ENCODE measurements at places on chromosomes 5 and 9.

GRCh38 chr9:29183971-29184370 lies 1610.7 kb upstream of the C9orf72 start:
- DNase-seq, result no peak

DNA sequence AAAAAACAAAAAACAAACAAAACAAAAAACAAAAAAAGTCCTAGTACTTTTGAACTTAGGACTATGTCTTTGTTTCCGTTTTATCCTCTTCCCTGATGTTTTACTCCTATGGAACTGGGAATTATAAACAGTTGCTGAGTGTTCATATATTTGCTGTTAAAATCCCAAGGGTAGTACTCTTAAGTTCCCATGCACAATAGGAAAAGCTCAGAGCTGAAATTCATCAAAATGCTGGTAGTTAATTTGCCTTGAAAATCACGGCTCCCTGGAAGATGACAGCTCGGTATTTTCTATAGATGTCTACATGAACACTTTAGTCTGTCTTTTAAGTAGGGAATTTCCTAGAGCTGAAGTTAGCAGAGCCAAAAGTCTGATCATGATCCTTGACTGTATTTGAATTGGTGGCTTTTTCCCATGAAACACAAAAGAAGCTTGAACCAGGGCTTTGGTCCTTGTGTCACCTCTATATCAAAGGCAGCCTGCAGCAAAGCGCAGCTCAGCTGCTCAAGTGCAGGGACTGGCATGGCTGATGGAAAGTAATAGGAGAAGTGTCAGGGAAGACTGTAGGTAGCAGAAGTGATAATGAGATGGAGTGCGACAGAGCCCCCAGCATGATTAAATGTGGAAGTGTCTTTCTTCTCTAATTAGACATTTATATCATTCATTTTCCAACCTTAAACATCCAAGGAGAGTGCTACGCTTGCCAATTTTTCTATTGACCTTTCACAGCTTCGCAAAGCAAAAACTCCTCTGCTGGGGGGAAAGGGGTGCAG lies 310.9 kb downstream of the TRIM36 start:
- no peak for DNase-seq

DNA sequence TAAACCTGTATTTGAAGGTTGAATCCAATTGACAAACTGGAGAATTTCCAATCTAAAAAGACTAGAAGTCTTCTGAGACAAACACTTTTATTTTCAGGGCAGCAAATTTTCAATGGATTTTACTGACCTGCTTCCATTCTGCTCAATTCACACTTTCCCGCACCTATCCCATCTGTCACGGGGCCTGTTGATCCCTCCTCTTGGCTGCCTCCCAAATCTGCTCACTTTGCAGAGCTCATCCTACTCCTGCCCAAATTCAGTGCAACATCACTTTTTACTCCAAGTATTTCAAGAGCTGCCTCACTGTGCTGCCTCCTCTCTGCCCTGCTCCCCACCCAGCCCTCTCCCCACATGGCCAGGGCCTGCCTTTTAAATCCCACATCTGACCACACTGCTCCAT lies 35.1 kb downstream of the GOLM1 start:
- no peak for DNase-seq

- no peak for DNase-seq
These were observed 163.3 kb upstream of the IER5L start for GRCh38 chr9:129341171-129341986.

GRCh38 chr5:150322202-150322601 lies 19.5 kb upstream of the ARSI start:
- no peak for DNase-seq

- no peak for DNase-seq
These were observed 463.5 kb upstream of the RGMB start for GRCh38 chr5:98309785-98310598.

DNA sequence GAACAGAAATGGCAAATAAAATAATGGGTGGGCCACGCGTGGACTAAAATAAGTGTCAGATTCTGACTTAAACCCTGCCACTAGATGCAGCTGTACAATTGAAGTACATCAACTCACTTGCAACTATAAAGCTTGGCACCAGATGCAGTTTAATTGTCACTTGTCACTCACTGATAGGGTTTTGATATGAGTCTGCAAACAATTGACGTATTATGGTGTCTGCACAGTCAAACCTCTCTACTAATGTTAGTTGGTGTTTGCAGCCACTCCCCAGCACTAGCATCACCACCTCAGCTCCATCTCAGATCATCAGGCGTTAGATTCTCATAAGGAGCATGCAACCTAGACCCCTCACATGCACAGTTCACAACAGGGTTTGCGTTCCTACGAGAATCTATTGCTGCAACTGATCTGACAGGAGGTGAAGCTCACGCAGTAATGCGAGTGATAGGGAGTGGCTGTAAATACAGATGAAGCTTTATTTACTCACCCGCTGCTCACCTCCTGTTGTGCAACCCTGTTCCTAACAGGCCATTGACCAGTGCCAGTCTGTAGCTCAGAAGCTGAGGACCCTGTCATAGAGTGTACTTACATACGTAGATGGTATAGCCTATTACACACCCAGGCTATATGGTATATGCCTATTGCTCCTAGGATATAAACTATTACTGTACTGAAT lies 72.1 kb upstream of the SEMA6A start:
- DNase-seq, result no peak

GRCh38 chr9:68458918-68459317 lies 81.8 kb downstream of the TMEM252 start:
- no peak for DNase-seq

GRCh38 chr5:178675922-178676321 lies 49.1 kb upstream of the CLK4 start:
- DNase-seq, result no peak

DNA sequence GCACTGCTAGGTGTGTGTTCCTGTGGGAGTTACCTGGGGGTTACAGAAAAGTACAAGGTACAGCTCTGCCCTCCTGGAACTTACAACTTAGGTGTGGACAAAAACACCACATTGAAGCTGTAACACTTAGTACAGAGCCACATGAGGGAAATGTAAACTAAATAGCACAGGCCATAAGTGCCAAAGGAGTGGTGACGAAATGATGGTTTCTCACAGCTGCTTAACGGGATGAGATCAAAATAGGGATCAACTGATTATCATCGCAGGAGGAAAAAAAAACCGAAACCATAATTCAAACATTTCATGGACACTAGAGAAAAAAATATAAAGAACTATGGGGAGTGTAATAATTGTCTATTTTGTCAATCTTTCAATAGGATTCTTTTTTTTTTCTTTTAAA lies 5.9 kb downstream of the LIX1 start:
- no peak for DNase-seq

DNA sequence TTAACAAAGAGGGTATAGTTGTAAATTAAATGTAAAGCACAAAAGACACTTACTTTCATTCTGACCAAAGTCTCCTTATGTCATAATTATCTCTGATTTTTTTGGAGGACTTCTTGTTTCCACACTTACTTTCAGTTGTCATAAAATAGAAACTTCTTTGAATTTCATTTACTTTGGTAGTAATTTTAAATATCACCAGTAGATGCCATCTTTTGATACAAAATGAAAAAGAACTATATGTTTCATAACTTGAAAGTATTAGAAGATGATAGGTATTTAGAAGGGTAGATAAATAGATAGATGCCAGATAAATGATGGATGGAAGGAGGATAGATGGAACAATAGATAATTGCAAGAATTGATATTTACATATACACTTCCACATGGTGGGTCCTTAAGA lies 1865.3 kb upstream of the CDH9 start:
- no peak for DNase-seq

DNA sequence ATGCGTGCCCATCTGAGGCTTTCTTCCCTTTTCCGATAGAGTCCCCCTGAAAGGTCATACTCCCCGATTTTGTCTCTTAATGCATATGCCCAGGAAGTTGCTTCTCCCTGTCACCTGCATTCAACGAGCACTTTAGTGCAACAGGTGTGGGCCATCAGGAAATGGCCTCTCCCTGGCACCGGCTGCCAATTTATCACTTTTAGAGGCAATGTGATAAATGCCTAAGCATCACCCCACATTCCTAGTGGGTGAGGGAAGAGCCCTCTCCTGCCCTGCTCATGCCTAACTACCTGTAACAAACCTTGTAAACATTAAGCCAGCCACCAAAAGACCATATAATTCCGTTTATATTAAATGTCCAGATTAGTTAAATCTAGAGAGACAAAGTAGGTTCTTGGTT lies 1.1 kb upstream of the SNAPC3 start:
- DNase-seq, result no peak

DNA sequence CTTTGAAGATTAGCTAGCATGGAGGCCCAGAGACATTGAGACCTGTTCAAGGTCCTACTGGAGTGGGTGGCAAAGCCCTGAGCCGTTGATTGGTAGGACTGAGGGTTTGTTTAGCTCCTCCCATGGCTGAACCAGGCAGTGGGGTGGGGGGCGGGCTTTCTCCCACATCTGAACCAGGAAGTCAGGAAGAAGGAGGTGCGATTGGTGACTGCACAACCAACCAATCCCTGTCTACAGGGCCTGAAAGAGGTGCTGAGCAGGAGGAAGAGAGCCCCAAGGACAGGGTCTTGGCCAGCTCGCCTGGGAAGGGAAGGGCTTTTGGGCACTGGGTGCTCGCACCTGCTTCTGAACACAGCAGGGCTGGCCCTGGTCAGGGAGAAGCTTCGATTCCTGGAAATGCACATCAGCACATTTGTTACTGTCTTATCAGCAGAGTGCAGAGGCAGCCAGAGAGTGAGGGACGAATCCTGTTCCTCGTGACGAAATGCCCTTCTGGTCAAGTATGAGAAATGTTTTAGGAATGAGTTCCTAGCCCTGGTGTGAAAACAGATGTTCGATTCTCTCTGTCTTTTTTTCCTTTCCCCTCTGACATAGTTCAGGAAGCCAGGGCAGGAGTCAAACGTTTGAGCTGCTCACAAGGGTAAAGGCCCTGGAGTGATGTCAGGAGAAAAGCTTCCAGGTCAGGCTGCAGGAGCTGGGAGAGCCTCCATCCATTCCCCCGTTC lies 294.8 kb upstream of the KLF4 start:
- DNase-seq, result no peak

All from Jurkat, Clone E6-1 (cell line).